D721Med (cell line): ENCODE measurements at places on chromosomes 5 and 9.
A peak's percentile ranks its signal among the peaks of the same experiment; 100 is the strongest.

- no peak for DNase-seq
These were observed 148.4 kb downstream of the SIL1 start for GRCh38 chr5:139049780-139050179.

DNA sequence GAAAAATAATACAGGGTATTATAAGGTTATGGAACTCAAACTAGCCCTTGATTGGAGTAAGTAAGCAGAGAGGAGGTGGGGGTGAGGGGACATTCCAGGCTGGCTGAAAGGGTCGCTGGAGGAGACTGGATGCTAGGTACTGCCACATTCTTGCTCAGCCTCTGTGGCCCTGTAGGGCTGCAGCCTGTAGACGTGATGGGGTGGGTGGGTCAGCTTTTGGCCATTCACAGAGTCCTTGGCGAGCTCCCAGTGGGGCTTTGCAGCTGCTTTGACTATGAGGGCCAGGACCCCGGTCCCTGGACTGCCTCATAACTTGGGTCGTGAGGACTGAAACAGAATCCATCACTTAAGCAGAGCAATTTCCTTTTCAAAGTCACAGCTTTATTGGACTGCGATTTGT is 4.2 kb upstream of the GDNF start:
- DNase-seq, result no peak

GRCh38 chr5:134714541-134714940 is 23.8 kb upstream of the CAMLG start:
- DNase-seq, result no peak

- DNase-seq, result no peak
These were observed 38.7 kb upstream of the RAB3C start for GRCh38 chr5:58544195-58544594.

DNA sequence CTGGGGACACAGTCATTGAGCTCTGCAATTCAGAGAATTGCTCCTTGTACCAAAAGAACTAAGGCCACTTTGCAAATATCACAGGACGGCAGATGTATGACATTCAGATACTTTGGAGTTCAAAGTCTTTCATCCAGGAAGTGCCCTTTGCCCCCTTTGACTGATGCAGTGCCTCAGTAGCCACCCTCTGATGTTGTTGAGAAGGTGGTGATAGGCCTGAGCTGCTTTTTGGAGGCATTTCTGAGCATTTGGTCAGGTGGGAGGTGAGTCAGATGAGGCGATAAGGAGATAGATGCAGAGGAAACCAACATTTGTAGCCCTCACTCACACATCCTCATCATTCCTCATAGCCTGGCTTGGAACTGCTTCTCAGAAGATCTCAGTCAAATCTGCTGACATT is 63.4 kb downstream of the ANGPTL2 start:
- no peak for DNase-seq

DNA sequence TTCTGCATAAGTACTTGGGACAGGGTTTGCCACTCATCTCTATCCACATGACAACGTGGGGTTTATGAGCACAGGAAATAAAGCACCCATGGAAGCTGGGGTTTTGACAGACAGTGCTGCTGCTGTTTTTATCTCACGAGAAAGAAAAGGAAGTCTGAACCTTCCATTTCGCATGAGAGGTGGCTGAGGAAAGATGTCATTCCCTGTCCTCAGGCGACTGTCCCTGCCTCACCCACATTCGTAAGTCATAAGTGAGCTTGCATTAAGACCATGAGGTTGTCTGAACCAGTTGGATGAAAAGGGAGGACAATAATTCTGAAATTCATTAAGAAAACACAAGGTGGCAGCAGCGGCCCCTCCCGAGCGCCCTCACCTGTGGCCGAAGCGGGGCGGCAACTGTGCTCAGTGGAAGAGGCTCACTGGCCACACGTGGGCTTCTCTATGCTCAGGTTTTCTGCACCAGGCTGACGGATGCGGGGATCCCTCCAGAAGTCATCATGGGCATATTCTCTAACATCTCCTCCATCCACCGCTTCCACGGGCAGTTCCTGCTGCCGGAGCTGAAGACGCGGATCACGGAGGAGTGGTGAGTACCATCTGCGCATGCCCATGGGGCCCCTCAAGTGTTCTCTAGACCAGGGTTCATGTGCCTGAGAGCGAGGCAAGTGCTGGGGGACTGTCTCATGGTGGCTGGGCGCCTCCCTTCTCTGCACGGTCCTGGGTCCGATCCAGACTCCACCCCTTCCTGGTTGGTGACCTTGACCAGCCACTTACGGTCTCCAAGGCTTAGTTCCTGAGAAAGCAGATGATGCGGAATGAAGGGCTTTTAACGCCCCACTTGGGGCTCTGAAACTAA is 54.7 kb upstream of the SUSD3 start:
- no peak for DNase-seq

GRCh38 chr9:105355781-105356180 is 92.1 kb upstream of the FSD1L start:
- DNase-seq, result no peak

GRCh38 chr5:109910874-109911273 is 221.1 kb downstream of the MAN2A1 start:
- DNase-seq, result no peak

DNA sequence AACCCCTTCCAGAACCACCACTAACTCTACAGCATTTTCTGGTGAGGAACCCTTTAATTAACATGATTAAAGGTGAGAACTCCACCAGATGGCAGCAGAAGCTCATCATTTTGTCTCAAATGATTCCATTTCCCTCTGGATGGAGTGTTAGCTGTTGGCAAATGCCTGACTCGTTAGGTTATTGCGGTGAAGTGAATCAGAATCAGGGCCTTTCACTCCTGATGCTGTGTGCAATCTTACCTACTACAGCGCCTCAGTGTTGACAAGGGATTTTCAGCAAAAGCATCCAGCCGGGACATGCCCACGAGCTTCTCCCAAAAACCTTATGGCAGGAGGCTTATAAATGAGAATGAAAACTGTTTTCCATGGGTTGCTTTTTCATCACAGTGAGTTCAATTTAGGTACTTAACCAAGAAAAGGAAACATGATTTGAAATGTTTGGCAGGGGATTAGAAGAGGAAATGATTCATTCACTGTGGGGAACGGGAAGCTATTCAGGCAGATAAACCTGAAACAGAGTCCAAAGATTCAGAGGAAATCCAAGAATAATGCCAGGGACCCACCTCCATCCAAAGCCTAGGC is 48.0 kb upstream of the CAST start:
- DNase-seq, result peak; percentile 34

DNA sequence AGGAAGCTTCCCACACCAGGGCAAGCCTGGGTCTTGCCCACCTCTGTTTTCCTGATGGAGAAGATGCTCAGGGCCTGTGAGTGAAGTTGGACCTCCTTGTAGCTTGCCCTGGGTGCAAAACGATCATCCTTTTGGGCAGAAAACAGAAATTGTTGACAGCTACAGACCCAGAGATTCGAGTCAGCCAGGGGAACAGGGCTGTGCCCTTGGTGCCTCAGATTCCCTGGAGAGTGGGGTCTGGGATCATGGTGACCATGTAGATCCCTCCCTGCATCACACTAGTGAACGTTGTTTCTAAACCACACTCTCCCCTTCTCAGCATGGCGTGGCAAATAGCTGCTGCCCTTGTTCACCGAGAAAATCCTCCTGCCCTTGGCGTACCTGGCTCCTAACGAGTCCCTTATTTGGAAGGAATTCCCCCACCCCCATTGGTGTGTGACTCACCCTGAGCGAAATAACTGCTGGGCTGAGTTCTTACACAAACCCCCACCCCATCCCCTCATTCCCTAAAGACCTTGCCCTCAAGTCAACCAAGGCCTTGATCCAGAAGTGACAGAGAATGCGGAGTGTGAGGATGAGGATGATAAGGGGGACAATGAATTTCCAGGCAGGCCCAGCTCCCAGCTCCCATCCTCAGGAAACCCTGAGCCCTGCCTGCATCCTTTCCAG is 1.1 kb upstream of the DCANP1 start:
- no peak for DNase-seq

DNA sequence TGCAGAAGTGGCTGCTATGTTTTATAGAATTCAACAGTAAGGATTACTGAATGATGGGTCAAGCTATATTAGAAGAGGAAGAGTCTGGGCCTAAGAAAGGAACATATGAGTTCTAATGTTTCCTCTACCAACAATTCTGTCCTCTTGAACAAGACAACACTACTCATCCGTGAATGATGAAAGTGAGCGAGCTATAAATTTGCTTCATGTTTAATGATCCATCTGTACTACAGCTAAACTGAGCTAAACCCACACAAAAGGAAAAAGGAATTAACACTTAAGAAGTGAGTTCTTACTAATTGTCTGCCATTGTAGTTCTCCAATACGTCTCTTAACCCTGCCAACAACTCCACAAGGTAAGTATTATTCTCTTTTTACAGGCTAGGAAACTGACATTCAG is 204.4 kb downstream of the GLIS3 start:
- DNase-seq, result no peak

DNA sequence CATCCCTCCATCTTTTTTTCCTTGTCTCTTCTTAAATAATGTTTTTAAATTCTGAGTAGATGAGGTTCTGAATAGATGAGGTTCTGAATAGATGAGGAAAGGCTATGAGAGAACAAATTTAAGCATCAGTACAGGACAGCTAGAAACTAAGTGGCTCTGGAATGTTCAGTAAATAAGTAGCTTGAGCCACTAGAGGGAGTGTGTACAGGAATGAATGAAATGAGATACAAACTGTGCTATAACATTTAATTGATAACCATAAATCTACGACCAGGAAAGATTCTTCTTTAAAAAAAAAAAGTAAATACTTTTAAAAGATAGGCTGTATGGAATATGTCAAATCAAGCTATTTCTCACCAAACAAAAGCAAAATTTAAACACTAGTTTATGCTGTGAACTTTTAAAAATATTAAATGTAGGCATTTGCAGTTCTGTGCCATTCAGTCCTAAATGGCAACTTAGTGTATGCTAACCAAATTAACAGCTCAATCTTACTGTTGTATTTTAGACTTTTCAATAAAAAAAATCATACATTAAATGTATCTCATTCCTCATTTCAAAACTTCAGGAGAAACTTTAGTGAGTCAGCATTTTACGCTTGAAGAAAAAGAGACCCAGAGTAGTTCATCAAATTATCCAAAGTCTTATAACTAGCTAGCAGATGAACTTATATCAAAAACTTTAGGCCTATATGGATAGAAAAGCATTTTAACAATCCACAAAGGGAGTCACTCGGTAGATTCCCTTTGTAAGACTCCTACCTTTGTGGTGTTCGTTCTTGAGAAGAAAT is 70.4 kb upstream of the SNX2 start:
- no peak for DNase-seq

DNA sequence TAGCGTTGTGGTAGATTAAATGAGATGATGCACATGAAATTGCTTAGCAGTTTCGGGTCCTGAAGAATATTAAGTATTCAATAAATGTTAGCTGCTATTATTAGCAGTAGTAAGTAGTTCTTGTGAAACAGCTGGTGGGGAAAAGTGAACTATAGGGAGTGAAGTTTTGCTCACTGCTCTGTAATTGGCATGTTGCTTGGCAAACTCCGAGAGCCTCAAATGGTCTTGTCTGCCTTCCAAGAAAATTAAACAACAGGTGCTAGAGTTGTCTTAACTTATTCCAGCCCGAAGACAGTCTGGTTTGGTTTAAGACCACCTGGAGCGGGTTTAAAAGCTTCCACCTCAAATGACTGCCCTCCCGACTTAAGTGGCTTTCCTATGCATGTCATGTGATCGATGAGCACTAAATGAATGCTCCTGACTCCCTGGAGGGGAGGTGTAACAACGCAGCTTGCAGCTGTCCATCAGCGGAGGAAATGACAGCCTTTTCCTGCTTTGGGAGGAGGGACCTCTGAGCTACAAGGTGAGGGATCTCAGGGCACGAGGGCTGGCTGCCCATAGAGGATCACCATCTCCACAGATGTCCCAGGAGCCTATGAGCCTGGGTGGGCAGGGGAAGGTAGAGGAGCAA is 202.9 kb upstream of the PANK3 start:
- no peak for DNase-seq

GRCh38 chr5:155260798-155261197 is 247.2 kb downstream of the KIF4B start:
- DNase-seq, result no peak

DNA sequence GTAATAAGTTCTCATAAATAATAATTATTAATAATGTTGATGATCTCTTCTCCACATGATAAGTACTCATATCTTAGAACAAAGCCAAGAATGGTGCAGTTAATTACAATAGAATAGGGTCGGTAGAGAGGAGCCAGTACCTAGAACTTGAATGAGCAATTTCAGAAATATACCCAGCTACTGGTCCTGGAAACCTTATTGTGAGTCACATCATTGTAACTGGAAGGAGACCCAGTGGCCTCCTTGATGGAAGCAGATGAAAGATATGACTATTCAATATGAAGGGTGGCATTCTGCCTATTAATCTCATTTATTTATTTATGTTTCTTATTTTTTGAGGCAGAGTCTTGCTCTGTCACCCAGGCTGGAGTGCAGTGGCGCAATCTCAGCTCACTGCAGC is 37.7 kb upstream of the SHOC1 start:
- no peak for DNase-seq

GRCh38 chr5:168216989-168217388 is 74.5 kb upstream of the WWC1 start:
- no peak for DNase-seq
